ENCODE measurements at places on chromosomes 1 and 21. TPM values are rescaled to one million over a fixed set of nuclear protein-coding genes. Genes with fewer than 3 reads are reported as not detected.

DNA sequence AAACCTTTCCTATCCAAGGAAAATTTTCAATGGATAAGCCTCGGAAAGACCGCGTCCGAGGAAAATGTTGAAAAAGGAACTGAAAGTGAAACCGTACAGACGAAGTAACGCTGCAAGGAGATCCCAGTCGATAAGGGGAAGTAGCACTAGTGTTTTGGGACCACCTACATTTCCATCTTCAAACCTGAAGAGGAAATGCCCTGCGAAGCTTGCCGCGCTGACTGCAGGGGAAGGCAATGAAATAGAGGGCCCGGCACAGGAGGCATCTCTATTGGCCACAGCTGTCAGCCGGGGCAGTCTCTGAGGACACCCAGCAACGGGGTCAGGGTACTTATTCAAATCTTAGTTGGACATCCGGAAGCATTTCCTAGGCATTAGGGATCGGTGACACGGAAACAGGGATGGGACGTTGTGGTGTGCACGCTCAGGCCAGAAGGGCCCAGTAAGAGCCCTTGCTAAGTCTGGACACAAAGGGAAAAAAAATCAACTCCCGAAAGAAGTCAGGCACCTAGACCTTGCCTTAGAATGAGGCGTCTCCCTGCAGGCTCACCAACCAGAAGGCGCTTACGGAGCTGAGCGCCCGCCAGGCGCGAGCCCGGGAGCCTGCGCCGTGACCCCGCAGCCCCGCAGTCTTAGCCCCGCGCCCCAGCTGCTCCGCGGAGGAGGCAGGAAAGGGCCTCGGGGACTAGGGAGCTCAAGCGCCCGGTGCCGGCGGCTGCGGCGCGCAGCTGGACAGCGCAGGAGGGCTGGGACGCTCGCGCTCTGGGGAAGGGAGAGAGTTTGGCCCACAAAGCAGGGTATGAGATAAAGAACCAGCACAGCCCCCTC, 655 bp downstream of the USF1 start:
- peak; percentile 76 for DNase-seq

DNA sequence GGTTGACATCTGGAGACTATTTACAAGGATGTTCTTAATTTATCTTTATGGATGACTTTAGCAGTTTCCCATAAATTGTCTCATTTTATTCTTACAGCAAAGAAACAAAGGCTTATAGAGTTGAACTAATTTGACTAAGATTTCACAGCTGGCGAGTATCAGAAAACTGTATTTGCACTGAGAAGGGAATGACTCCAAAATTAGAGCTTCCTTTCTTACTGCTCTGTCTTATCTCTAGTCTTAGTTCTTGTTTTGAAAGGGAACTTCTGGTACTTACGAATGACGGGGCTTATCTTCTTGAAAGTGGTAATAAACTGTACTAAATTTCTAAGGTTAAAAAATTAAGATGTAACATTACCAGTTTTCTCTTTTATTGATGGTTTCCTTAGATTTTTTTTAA, 13.6 kb downstream of the CNST start:
- no peak for DNase-seq

DNA sequence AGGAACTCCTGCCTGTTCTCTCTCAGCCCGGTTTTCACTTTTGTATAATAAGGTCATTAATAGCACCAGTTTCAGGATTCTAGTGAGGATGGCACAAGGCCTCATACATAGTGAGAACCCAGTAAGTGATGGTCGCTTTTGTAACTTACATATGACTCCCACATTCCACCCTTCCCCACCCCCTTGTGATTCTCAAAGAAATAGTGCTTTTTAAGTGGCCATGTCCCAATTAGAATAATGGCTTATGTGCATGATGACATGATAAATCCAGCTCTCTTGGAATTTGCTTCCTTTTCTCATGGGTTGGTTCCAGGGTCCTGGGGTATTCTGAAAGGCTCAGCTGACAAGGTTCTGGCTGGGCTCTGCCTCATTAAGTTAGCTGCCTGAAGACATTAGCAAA, 189.9 kb downstream of the URB2 start:
- DNase-seq: no peak

- no peak for DNase-seq
These were observed 4.5 kb downstream of the PARP1 start for GRCh38 chr1:226403201-226404034.

GRCh38 chr1:109902204-109902985, 8.3 kb upstream of the CSF1 start:
- DNase-seq: no peak

GRCh38 chr1:248840946-248841345, 2.9 kb downstream of the ZNF672 start:
- DNase-seq: no peak

DNA sequence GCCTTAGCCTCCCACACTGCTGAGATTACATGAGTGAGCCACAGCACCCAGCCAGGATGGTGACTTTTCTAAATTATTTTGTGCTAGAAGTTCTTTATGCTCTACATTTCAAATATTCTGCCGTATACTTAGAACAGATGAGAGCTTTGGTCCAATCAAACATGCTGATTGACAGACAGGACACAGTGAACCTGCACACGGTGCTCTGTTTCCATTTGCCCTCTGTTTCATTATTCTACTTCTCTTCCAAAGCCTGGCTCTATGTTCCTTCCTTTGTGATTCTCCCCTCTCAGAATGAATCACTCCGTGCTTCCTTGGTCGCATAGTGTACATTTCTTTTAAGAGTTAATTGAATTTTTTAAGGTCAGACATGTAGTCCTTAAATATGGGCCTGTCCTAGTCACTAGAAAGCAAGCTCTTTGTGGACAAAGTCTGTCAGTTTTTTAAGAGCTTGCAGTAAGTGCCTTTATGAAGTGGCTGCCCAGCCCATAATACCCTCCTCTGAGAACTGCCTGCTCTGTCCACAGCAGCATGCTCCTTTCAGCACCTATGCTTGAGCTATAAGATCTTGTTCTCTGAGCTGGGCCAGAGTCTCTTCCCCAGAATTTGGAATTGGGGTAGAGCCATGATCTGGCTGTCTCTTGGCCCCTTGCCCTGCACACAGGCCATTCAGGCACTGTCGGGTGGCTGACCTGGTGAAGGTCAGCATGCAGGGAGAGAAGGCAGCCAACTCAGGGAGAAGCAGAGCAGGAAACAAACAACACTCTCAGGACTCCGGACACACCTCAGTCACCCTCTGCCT, 66.8 kb upstream of the SLC44A3 start:
- DNase-seq: peak; percentile 53

GRCh38 chr1:64975127-64975526, 8.8 kb upstream of the JAK1 start:
- DNase-seq: no peak

GRCh38 chr1:36890776-36891175, 143.5 kb downstream of the GRIK3 start:
- no peak for DNase-seq

GRCh38 chr1:165497069-165498013, 46.5 kb upstream of the LRRC52 start:
- DNase-seq: no peak

GRCh38 chr1:37513795-37514349, 694 bp downstream of the MEAF6 start:
- DNase-seq: peak; percentile 64

DNALI1 gene
- total RNA-seq: 50.5 TPM

S100A1 gene
- 8.2 TPM for total RNA-seq

MATN1 gene
- total RNA-seq: 0.55 TPM

PRDM16 gene
- total RNA-seq: 5.6 TPM

GJB3 gene
- 0.50 TPM for total RNA-seq

SHE gene
- total RNA-seq: 57.9 TPM

RIPPLY3 gene
- 0.31 TPM for total RNA-seq

OR6K3 gene
- 0.19 TPM for total RNA-seq

HSPB7 gene
- 11.7 TPM for total RNA-seq

HCRTR1 gene
- 0.31 TPM for total RNA-seq

HTR1D gene
- total RNA-seq: not detected

KRTAP10-10 gene
- not detected for total RNA-seq

CFHR3 gene
- 1.0 TPM for total RNA-seq
